ENCODE measurements at places on chromosomes 7 and 10.

DNA sequence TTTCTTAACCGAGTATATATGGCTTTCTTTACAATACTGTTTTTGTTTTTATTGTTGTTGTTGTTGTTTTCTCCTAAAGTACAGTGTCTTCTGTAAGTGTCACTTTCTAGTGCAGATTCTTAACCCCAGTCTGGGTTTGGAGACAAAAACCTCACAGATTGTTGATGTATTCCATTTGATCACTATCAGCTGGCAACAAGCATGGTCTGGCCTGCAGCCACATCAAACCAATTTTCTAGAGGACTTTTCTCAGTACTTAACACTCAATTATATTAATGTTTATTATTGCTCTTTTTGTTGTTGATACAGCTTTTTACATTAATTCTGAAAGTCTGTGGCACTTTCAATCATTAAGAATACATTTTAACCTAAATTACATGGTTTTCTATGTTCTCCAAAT is 17.1 kb downstream of the LRRN3 start:
- no peak for DNase-seq

GRCh38 chr7:149181450-149181790 is 13.9 kb upstream of the ZNF282 start:
- no peak for DNase-seq

DNA sequence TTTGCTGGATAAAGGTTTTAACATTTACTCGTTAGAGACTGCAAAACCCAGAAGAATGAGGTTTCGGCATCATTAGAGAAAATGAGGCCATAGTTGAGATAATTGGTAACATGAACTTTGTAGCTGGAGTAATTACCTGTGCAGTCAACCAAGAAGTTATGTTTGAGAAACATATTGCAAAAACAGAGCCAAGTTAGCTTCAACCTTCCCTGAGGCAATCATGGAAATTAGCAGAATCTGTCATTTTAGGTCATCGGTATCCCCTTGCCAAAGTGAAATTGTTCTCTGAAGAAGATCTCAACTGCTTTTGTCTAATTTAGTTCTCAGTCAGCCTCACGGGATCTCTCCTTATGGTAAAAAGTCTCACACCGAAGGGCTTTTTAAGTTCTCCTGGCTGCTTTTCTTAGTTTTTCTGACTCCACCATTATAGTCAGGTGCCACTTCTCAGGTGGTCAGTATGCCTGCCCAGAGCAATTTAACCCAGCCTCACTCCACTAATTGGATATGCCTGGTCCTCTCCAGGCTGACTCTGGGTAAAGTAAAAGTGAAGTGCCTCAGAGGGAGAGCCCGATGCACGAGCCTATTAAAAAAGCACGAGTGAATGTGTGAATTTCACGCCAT is 52.5 kb downstream of the NRCAM start:
- no peak for DNase-seq

DNA sequence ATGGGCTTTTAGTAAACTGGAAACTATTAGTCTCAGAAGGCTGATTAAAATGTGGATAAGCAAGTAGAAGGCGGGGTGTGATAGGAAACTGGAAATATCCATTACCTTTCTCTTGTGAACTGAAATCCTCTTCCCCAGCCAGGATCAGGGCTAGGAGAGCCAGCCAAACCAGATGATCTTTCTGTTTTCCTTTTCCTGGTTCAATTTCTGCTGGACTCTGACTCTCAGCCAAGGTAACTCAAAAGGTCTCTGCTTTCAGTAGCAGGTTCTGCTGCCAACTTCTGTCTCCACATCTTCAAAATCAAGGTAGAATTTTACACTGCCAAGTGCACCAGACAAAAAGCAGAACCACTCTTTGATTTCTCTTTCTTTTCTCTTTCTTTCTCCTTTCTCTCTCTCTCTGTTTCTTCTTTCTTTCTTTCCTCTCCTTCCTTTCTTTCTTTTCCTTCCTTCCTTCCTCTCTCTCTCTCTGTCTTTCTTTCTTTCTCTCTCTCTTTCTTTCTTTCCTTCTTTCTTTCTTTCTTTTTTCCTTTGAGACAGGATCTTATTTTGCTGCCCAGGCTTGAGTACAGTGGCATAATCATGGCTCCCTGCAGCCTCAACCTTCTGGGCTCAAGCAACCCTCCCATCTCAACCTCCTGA is 30.8 kb downstream of the OTUD1 start:
- DNase-seq = no peak

DNA sequence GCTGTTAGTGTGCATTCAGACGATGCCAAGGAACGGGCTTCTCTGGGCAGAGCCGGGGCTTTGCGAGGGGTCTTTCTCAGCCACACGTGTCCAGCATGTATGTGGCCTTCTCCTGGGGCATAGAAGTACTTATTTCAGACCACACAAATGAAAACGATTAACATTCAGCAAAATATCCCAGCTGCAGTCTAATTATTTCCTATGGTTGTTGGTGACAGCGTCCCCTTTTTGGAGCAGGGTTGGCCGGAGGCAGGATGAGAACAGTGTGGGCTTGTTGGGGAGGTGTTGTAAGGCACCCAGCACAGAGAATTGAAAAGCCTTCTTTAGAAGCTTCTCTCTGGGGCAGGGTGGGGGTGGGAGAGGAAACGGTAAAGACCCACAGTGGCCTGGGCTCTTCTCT is 54.2 kb downstream of the PTPRE start:
- no peak for DNase-seq

GRCh38 chr10:73732931-73733623 is 11.1 kb upstream of the SEC24C start:
- no peak for DNase-seq

DNA sequence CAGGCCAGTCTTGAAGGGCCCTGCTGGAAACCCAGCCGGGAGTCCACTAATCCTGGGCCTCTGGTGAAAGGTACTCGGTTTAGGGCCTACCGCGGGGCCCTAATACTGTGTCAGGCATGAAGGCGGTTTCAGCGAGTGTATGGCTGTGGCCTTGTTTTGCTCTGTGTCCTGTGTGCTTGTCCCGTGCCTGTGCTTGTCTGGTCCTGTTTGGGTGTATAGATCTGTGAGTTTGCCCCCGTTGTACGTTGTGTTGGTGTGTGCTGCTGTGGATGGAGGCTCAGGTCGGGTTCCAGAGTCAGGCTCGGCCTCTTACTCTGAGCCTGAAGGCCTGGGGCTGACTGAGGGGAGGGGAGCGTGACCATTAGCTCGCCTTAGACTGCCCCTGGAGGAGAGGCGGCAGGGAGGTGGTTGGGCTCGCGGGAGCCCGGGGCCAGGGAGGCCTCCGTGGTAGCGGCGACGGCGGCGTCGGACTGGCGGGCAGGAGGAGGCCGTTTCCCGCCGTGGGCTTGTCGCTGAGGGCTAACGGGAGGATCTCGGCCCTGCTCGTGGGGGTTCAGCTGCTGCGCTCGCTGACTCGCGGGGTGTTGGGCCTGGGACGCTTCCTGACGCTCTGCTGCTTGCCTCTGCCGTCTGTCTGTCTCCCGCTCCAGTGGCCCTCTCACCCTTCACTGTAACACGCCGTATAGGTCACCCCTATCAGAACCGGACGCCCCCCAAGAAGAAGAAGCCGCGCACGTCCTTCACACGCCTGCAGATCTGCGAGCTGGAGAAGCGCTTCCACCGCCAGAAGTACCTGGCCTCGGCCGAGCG is 2.6 kb downstream of the TLX1 start:
- DNase-seq = no peak

GRCh38 chr10:84665883-84666463 is 337.6 kb downstream of the CCSER2 start:
- DNase-seq = no peak

- no peak for DNase-seq
Observed at GRCh38 chr7:41459623-41460261, 243.1 kb downstream of the INHBA start.

DNA sequence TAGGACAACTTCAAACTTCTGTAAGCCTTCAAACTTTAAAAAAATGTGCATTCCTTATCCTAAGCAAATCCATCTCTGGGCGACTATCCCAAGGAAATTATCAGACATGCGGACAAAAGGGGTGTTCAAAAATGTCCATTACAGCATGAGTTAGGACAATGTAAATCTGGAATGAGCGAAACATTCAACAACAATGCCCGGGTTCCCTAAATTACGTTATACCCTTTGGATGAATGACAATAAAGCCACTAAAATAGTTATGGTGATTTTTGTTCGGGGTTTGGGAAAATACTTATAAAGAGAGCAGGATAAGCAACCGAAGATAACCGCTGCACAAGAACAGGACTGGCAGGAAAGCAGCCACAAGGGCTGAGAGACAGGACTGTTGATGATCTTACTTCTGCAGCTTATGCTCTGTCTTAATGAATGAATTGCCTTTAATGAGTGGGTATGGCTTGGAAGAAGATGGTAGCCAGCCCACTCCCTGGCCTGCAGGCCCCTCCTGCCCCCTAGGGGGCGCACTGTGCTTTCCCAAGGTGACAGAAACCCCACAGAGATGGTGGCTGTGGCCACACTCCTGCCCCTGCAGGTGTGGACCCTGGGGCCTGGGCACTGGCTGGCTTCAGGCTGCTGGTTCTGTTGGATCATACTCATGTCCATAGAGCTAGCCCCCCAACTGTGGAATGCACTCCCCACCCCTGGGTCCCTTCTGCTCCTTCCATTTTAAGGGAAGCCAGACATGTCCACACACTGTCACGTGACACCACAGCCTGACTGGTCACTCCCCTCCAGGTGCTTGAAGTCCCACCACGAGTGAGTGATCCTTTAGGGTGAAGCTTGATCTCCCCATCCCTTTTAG is 45.0 kb downstream of the ZCCHC24 start:
- DNase-seq = no peak

GRCh38 chr7:130733931-130734814 is at the start of gene KLF14:
Gene KLF14, minus strand, starts transcription at chr7:130734207. Its CDS starts 174 bp downstream, at chr7:130734033.
- DNase-seq = peak; percentile 13

- DNase-seq = no peak
Observed at GRCh38 chr10:35184527-35185171, 58.0 kb downstream of the CREM start.

DNA sequence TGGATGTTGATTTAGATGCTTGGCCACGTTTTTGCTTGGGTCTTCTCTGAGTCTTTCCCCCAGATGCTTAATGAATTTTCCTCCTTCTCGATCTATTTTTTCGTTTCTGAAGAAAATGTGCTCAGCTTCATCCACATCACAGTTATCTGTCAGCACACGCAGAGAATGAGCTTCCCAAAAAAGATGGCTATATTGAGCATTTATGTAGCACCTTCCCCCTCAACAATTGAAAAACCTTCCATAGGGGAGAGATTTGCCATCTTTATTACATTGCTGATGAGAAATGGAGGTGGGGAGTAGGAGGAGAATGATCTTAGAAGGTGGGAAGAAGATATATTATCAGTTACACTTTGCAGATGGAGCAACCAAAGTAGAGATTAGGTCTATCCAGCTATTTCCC is 228.1 kb upstream of the PHYHIPL start:
- DNase-seq = no peak

GRCh38 chr7:69837387-69838068 is 239.3 kb downstream of the AUTS2 start:
- DNase-seq = no peak

DNA sequence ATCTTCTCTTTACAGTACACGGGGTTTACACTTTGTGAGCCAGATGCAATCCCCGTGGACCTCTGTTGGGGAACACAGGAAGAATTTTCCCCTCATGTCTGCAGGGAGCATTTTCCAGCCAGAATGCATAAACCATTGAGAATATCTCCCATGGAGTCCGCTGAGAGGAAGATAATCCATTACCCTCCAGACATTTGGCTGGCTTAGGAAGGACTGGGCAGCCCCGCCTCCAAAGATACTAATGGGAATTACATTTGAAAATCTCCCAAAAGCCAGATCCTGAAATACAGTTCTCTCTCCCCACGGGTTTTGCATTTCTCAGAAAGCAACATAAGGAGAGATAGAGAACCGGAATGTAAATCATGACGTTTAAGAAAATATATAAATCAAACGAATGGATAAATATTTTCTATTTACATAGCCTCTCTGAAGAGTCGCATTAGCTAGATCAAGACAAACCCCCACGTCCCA is 53.5 kb downstream of the TRIL start:
- DNase-seq = no peak

- DNase-seq = no peak
Observed at GRCh38 chr10:43703286-43703685, 54.6 kb upstream of the ZNF32 start.

GRCh38 chr10:131931981-131932380 is 31.2 kb downstream of the PPP2R2D start:
- DNase-seq = no peak

- DNase-seq = no peak
Observed at GRCh38 chr7:158484801-158485531, 102.7 kb downstream of the PTPRN2 start.

DNA sequence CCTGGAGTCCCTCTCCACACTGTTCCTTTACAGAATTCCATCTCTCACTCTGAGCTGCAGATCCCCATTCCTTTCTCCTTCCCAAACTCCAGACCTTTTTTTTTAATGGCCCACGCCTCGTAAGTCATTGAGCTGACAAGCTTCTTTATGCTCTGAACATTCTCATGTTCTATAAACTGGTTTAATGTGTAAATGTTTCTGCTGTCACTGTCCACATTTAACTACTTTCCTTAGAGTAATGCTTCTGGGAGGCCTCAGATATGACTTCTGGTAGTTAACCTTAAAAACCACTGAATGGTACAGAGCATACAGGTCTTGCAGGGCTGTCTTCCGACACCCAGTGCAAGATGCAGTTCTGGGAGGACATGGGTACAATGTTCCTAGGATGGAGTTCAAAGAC is 71.1 kb upstream of the CAMK2B start:
- no peak for DNase-seq

- no peak for DNase-seq
Observed at GRCh38 chr7:156175003-156175402, 362.7 kb upstream of the SHH start.

DNA sequence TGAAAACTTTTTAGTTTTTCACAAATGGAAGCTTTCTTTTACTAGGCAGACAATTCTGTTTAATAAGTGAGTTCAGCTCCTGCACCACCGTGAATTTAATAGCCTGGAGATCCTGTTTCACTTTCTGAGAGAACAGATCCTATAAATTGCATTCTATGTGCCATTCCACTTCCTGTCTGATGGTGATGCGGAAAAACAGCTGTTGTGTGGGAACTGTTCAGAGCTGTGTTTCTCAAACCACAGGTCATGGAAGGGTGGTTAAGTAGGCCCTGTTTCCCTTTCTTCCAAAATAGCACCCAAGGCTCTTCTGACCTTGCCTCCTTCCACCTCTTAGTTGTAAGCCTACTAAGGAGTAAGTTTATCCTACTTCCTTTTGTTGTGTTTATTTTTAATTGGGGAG is 97.2 kb upstream of the DKK1 start:
- DNase-seq = no peak

GRCh38 chr10:34613491-34613890 is 201.6 kb downstream of the PARD3 start:
- no peak for DNase-seq

DNA sequence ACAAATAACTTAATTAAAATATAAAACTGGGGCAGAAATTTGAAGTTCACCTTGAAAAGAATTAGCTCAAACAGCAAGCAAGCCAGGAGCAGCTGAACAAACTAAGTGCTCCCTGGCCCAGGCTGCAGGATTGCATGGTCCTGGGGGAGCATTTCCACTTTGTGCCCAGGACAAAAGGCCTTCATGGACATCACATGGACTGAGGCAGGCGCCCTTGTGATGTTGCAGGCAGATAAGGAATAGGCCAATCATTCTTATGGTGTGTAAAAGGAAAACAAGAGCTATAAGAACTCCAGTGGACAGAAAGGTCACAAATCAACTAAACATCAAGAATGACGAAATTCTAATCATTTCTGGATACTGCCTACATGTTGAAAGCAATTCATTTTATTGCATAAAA is 17.5 kb upstream of the TECTB start:
- DNase-seq = no peak

- no peak for DNase-seq
Observed at GRCh38 chr10:127524229-127524628, 24.9 kb upstream of the NPS start.
